ENCODE measurements at places on chromosomes 11 and 22. TPM values are rescaled to one million over a fixed set of nuclear protein-coding genes. Genes with fewer than 3 reads are reported as not detected.

DNA sequence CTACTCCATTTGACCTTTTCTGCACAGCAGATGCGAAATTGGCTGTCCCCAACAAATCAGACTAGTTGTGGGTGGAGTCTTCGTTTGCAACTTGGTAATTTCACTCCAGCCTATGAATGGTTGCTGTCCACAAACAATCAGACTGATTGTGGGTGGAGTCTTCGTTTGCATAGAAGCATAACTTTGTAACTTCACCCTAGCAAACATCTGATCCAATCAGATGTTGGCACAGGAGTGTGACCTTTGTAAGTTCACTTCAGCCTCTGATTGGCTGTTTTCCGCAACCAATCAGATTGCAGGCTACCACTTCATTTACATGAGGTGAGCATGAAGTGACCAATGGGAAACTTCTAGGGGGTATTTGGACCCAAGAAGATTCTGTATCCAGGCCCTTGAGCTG, 16.3 kb upstream of the CABP2 start:
- no peak for DNase-seq
- peaks cover under 1% of the 10 kb centered on the region for H3K36me3 ChIP-seq
- no peaks in the 10 kb centered on the region for H3K4me1 ChIP-seq
- no peak overlapping the region for H3K4me3 ChIP-seq

GRCh38 chr11:68753300-68753699, 2.0 kb upstream of the TESMIN start:
- DNase-seq: no peak
- no peak overlapping the region for H3K27ac ChIP-seq
- H3K27me3 ChIP-seq: no peaks in the 10 kb centered on the region
- H3K36me3 ChIP-seq: peaks cover 7% of the 10 kb centered on the region
- no peak overlapping the region for H3K4me3 ChIP-seq

Gene OOSP3
- not detected for total RNA-seq

DNA sequence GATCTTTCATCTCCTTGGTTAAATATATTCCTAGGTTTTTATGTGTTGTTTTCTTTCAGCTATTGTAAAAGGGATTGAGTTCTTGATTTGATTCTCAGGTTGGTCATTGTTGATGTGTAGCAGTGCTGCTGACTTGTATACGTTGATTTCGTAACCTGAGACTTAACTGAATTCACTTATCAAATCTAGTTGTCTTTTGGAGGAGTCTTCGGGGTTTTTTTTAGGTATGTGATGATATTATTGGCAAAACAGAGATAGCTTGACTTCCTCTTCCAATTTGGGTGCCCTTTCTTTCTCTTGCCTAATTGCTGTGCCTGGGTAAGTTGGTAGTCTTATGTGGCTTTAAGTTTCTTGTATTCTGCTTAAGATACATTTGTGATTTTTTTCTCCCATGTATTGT, 52.8 kb downstream of the CBL start:
- no peak overlapping the region for H3K27ac ChIP-seq
- H3K27me3 ChIP-seq: no peaks in the 10 kb centered on the region
- peaks cover 49% of the 10 kb centered on the region for H3K4me1 ChIP-seq
- H3K36me3 ChIP-seq: peaks cover 6% of the 10 kb centered on the region
- no peak overlapping the region for H3K4me3 ChIP-seq

- no peaks in the 10 kb centered on the region for H3K27me3 ChIP-seq
- no peak overlapping the region for H3K27ac ChIP-seq
- no peak for DNase-seq
Measured at GRCh38 chr11:44749189-44749588, 22.4 kb downstream of the TSPAN18 start.

DNA sequence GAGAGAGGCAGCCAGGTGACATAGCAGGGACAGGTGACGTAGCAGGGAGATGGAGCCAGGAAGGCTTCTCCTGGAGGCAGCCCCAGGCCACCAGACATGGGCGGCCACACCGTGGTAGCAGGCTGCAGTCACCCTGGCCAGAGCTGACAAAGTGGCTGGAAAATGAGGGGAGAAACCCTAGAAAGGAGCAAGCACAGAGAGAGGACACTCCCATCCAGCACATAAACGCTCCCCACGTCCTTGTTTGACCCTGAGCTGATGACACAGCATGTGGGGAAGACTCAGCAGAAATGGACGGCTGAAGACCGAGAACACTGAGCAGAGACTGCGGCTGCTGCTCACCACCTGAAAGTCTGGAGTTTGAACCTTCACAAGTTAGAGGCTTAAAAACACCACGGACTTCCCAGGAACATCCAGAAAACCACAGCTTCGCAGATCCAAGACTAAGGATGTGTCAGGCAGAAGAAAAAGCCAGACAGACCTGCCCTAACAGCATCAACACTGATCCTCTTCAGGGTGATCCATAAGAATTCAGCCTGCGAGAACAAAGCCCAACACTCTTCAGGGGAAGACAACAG, 28.7 kb downstream of the DRD4 start:
- H3K27ac ChIP-seq: no peak overlapping the region
- DNase-seq: no peak
- H3K27me3 ChIP-seq: no peaks in the 10 kb centered on the region
- no peak overlapping the region for H3K4me3 ChIP-seq
- H3K4me1 ChIP-seq: no peaks in the 10 kb centered on the region

Gene CRYBB2
- not detected for total RNA-seq

GRCh38 chr11:95108671-95109551, 19.3 kb downstream of the ENDOD1 start:
- DNase-seq: no peak
- H3K27ac ChIP-seq: no peak overlapping the region
- H3K36me3 ChIP-seq: peaks cover 24% of the 10 kb centered on the region
- H3K4me3 ChIP-seq: no peak overlapping the region
- H3K27me3 ChIP-seq: no peaks in the 10 kb centered on the region
- no peaks in the 10 kb centered on the region for H3K4me1 ChIP-seq

DNA sequence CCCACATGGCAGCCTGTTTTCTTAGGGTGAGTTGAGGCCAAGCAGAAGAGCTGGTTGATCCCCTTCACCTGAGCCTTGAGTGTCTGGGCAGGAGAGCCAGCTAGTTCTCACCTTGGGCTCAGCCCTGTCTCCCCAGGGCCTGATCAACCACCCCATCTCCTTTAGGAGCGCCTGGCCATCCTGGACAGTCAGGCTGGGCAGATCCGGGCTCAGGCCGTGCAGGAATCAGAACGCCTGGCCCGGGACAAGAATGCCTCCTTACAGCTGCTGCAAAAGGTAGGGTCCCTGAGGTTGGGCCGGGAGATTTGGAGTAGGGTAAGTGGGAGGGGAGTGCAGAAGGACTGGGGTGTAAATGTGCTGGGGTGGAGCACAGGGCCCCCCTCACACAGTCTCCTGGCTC, 31.3 kb downstream of the PHLDB1 start:
- DNase-seq: no peak
- H3K4me3 ChIP-seq: no peak overlapping the region
- no peaks in the 10 kb centered on the region for H3K36me3 ChIP-seq
- no peaks in the 10 kb centered on the region for H3K4me1 ChIP-seq
- no peak overlapping the region for H3K27ac ChIP-seq

DNA sequence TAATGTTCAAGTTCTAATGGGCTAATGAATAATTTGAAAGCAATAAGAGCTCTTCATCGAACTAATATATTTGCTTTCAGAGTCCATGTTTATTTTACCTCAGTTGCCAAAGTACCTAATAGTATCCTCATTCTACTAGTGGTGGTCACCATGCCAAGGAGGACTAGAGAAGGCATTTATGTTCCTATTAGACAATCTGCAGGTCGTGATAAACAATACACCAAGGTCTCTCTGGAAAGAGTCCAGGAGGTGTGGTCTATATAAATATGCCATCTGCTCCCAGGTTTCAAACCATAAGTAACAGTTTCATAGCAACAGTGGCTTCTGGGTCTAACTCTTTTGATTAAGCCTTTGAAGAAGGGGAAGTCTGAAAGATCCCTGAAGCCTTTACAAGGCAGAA, 42.9 kb downstream of the ARFGAP3 start:
- no peaks in the 10 kb centered on the region for H3K27me3 ChIP-seq
- no peak for DNase-seq
- H3K36me3 ChIP-seq: peaks cover 8% of the 10 kb centered on the region
- no peaks in the 10 kb centered on the region for H3K4me1 ChIP-seq

GRCh38 chr11:67289651-67290479, 762 bp downstream of the ANKRD13D start:
- H3K36me3 ChIP-seq: peaks cover 39% of the 10 kb centered on the region
- peaks cover 67% of the 10 kb centered on the region for H3K4me1 ChIP-seq
- peak overlapping the region; percentile 84 for H3K27ac ChIP-seq
- H3K27me3 ChIP-seq: no peaks in the 10 kb centered on the region
- peak overlapping the region; percentile 88 for H3K4me3 ChIP-seq

- peak overlapping the region; percentile 80 for H3K27ac ChIP-seq
- DNase-seq: peak; percentile 77
- H3K36me3 ChIP-seq: peaks cover 3% of the 10 kb centered on the region
- H3K4me3 ChIP-seq: peak overlapping the region; percentile 64
- H3K4me1 ChIP-seq: peaks cover 14% of the 10 kb centered on the region
Measured at GRCh38 chr11:66543263-66544107, 2.4 kb downstream of the ZDHHC24 start.

DNA sequence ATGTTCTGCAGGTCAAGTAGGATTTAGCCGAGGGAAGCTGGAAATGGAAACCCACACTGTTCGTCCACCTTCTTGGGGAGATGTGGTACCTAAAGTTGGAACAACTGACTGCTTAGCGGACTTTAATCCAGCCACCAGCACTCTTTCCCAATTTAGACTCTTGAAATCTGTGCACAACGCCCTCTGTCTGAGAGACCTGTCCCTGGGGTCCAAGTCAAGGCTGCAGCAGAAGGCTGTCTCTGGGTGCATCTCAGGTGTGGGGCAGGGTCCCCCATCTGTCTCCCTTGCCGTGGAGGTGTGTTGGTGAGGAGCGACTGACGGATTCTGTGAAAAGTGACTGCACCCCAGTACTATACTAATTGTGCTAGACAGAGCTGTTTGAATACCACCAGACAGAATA, 168.2 kb upstream of the CADM1 start:
- no peak overlapping the region for H3K27ac ChIP-seq
- DNase-seq: no peak

Gene RASL10A
- total RNA-seq: not detected

DNA sequence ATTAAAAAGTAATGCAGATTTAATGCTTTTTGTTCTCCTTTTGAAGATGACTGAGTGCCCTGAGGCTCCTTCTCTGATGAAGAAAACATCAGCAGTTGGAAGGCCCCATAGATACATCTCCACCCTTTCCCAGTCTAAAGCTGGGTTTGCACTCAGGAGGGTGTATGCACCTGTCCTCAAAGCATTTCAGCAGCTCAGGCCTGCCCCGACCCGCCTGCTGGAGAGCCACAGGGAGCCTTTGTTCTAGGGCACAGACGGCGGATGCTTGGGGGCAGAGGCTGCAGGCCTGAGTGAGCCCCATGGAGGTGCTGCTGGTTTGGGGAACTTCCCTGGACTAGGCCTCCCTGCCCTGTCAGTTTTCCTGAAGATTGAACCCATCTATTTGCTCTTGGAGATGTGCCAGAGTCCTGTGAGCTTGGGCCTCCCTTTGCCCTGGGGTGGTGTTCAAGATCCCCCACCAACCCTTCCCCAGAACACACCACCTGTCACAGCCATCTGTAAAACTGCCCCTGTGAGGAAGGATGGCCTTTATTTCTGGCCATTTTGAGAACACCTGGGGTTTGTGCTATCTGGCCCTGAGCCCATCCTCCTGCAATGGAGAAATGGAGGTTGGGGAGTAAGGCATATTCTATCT, 160.0 kb downstream of the NAV2 start:
- no peak overlapping the region for H3K4me3 ChIP-seq
- DNase-seq: no peak
- no peaks in the 10 kb centered on the region for H3K4me1 ChIP-seq
- H3K27me3 ChIP-seq: no peaks in the 10 kb centered on the region

Gene OR8J1
- not detected for total RNA-seq

DNA sequence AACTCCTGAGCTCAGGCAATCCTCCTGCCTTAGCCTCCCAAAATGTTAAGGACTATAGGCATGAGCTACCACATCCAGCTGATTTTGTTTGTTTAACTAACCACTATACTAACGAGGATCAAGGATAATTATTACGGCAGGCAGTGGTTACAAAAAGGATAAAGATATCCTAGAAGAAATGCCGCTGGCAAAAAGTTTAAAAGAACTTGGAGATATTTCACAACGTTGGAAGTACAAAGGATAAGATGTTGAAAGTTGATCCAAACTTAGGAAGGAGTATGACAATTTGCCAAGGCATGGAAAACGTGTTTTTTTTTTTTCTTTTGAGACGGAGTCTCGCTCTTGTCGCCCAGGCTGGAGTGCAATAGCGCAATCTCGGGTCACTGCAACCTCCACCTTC, 13.4 kb downstream of the AP5B1 start:
- H3K27me3 ChIP-seq: no peaks in the 10 kb centered on the region
- peaks cover 3% of the 10 kb centered on the region for H3K4me1 ChIP-seq
- H3K36me3 ChIP-seq: no peaks in the 10 kb centered on the region
- no peak overlapping the region for H3K4me3 ChIP-seq
- H3K27ac ChIP-seq: no peak overlapping the region
- DNase-seq: no peak

DNA sequence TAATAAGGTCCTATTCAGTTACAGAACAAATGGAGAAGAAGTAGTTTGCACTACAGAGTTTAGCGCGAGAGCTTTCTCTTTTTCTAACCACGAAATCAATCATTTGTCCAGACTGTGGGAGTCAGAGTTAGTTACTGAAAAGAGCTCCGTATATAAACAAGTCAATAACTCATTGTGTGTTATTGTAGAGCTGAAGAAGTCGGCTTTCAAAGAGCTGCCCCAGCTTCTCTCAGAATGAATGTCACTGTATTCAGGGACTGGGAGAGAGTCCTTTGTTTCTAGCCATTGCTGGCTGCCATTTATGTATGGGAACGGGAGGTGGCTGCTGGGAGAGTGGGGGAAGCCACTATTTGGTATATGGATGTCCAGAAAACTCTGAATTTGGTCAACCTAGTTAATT, 227.8 kb downstream of the DCDC1 start:
- no peaks in the 10 kb centered on the region for H3K36me3 ChIP-seq
- H3K27me3 ChIP-seq: no peaks in the 10 kb centered on the region
- H3K27ac ChIP-seq: no peak overlapping the region

GRCh38 chr11:11010624-11011127, 152.8 kb upstream of the ZBED5 start:
- no peaks in the 10 kb centered on the region for H3K4me1 ChIP-seq
- peaks cover 20% of the 10 kb centered on the region for H3K27me3 ChIP-seq
- H3K36me3 ChIP-seq: no peaks in the 10 kb centered on the region
- no peak overlapping the region for H3K27ac ChIP-seq
- no peak overlapping the region for H3K4me3 ChIP-seq

All from activated CD4-positive, alpha-beta memory T cell treated with anti-CD3 and anti-CD28 coated beads for 36 hours (primary cell).